IPS DF 19.7 (cell line): ENCODE measurements at places on chromosomes 3 and 15.

DNA sequence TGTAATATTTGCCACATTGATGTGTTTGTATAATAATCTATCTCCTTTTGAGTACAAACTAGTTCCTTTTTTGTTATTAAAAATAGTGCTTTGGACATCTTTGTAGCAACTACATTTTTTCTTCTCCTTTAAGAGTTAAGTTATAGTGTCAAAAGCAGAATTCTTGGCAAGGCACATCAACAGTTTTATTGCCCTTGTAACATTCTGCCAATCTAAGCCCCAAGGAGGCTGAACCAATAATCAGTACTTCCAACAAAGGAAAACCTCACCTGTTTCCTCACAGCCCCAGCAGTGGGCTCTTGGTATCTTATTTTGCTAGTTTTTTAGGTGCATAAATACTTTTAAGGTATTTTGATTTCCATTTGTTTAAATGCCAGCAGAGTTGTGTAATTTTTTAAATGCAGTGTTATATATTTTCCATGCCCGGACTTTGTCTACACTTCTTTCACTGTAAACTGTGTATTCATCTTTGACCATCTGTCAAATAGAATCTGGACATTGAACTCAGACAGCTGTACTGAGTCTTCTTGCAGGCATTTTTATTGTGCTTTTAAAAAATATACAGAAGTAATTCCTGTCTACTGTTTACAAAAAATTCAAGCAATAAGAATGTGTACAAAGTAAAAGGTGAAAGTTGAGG, 101.0 kb downstream of the MYLK start:
- DNase-seq = no peak

GRCh38 chr3:105997800-105998526, 129.2 kb upstream of the CBLB start:
- DNase-seq = no peak

GRCh38 chr15:92499731-92500530, 106.2 kb downstream of the ST8SIA2 start:
- DNase-seq = no peak

GRCh38 chr3:7190095-7190494, 329.2 kb downstream of the GRM7 start:
- no peak for DNase-seq

DNA sequence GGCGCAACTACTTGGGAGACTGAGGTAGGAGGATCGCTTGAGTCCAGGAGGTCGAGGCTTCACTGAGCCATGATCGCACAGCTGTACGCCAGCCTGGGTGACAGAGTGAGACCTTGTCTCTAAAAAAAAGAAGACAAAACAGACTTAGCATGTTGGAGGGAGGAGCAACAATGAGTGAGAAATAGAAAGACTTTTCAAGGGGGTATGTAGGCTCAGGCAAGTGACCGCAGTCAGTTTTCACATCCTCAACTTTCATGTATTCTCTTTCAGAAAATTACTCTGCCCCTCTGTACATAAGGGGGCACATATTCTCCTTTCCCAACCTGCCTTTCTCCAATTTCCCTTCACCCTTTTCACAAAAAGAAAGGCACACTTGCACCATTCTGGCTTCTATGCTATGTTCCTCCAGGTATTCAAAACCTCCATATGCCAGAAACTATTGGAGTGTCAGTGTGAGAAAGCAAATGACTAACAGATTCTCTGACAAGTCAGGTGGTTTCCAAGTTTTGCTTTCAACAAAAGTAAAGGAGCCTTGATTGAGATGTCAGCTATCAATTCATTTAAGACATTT, 7.6 kb downstream of the NSUN3 start:
- no peak for DNase-seq

- DNase-seq = no peak
These were observed 60.6 kb downstream of the ALCAM start for GRCh38 chr3:105427332-105427731.

- DNase-seq = no peak
These were observed 621.5 kb upstream of the ZNF385D start for GRCh38 chr3:22372292-22373062.

DNA sequence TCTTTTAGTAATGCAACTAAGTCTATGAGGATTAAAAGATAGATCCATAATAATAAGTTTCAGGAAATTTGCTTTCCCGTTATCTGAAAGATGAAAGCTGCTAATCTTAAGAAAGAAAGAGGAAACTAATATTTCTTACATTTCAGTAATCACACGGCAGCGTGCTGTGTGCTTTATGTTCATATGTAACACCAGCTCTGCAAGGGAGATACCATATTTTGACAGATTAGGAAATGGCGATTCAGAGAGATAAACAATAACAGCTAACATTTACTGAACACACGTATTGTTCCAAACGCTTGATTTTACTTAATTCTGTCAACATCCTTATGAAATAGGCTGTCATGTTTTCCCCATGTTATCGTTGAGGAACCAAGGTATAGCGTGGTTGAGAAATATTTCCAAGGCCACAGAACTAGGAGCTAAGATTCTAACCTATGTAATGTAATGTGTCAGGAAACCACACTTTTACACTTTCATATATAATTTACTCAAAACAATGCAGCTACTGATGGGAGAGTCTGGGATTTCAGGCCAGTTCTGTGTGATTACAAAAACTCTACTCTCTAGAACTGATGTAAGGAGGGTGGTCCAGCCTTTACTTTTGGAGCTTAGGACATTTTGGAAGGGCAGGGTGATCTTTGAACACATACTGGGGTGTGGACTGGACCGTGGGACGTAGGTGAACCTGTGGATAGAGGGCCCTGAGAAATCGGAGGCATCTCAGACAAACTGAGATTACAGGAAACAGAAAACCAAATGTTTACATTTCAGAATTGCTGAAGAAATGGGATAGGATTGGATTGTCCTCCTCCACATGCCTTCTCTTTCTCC, 100.6 kb downstream of the IL1RAP start:
- no peak for DNase-seq

DNA sequence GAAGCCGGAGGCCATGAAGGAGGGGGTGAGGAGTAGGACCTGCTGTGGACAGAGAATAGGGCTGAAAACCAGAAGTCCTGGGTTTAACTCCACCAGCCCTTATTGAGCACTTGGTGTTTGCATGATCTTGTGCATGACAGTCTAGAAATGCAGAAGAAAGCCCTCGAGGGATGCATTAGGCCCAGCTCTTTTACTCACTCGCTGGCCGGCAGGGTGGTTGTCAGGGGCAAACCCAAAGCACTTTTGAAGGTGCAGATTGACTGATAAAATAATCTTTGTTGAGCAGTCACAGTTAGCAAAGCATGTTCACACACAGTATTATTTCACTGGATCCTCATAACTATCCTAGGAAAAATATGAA, 55.3 kb downstream of the CORO2B start:
- DNase-seq = no peak

DNA sequence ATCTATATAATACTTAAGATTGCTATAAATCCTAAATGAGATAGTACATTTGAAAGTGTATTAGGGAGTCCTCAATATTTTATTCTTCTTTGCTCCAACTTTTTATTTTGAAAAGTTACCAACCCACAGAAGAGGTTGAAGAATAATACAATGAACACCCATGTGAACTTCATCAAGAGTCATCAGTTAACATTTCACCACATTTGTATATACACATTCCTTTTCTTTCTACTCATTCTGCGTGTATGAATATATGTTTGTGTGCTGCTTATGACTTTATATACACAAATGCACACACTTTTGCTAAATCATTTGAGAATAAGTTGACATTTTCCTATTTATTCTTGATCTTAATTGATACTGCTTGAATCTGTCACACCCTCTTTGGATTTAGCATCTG, 193.3 kb upstream of the CGNL1 start:
- DNase-seq = no peak

DNA sequence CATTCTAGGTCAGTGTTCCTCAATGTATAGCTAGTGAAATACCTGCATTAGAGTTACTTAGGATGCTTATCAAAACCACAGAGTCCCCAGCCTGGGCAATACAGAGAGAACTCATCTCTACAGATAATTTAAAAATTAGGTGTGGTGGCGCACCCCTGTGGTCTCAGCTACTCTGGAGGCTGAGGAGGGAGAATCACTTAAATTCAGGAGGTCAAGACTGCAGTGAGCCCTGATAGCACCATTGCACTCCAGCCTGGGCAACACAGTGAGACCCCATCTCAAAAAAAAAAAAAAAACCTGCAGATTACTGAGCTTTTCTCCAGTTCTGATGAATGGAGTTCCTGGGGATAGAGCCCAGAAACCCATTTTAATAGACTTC, 10.1 kb upstream of the MINDY2 start:
- no peak for DNase-seq

GRCh38 chr3:193710286-193711165, 117.5 kb downstream of the OPA1 start:
- no peak for DNase-seq

DNA sequence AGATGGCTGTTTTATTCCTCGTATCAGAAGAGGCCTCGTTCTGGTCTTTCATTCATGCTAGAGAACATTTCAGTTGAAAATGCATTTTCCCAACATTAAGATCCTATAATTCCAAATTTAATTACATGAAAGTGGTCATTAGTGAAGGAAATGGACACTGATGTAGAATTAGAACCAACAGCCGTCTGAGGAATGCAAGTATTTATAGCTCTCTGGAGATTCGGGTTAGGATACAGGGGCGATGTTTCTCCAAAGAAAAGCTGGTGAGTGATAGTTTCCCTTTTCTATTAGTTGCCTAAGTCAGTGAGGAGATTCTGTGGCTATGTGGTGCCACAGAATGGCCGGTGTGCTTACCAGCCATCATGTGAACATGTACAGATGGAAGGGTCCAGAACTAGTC, 109.0 kb upstream of the IL12A start:
- no peak for DNase-seq

- no peak for DNase-seq
These were observed 3.1 kb downstream of the RBP2 start for GRCh38 chr3:139473155-139473771.

GRCh38 chr3:181333394-181333793, 343.9 kb upstream of the DNAJC19 start:
- DNase-seq = no peak

DNA sequence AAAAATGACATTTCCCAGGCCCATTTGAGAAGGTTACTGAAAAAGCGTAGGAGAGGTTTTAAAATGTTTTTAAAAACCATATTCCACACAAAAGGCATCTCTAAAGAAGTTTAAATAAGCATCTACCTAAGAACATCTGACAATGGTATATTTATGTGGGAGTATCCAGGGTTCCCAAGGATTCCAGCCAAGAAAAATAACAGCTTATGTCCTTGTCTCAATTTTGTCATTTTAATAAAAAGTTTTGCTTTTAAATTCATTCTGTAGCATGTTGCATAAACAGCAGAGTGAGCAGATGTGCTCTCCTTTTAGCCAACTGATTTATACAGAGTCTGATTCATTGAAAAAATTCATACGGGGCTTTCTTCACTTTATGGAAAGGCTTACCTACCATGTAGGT, 129.9 kb downstream of the LRRC3B start:
- no peak for DNase-seq

DNA sequence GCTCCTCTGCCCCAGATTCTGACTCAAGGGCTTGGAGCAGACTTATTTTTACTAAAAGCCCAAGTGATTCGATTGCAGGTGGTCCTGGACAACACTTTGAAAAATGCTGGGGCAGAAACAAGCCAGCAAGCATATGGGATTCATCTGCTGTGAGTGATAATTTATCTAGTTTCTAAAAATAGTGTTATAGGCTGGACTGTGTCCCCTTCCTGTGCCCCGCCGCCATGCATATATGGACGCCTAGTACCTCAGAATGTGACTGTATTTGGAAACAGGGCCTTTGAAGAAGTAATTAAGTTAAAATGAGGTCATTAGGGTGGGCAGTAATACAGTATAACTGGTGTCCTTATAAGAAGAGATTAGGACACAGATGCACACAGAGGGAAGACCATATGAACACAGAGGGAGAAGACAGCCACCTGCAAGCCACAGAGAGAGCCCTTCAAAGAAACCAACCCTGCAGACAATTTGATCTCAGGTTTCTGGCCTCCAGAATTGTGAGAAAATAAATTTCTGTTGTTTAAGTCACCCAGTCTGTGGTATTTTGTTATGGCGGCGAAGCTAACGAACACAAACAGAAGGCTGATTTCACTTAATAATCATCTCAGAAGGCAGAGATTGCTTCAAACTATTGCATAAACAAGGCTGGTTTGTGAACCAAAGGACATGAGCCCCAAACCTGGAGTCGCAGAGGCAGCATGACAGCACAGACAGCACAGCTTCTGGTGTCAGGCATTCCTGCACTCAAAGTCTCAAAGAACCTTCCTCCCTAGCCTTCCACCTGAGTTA, 59.1 kb downstream of the CCNL1 start:
- no peak for DNase-seq

DNA sequence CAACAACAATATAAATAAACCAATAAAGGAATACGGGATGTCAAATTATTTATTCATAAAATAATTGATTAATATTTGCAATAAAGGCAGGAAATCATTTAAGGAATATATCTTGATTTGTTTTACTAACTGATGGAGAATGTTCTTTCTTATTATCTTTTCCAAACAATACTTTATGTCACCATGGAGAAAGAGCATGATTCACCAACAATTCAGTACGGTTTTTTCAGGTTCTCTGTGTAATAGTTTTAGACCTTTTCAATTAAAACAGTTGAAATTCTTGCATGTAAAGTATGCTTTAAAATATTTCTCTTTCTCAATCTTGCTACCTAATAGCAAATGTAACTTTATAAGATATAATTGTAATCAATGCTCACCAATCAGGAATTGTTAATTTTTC, 41.7 kb upstream of the MBNL1 start:
- DNase-seq = no peak

DNA sequence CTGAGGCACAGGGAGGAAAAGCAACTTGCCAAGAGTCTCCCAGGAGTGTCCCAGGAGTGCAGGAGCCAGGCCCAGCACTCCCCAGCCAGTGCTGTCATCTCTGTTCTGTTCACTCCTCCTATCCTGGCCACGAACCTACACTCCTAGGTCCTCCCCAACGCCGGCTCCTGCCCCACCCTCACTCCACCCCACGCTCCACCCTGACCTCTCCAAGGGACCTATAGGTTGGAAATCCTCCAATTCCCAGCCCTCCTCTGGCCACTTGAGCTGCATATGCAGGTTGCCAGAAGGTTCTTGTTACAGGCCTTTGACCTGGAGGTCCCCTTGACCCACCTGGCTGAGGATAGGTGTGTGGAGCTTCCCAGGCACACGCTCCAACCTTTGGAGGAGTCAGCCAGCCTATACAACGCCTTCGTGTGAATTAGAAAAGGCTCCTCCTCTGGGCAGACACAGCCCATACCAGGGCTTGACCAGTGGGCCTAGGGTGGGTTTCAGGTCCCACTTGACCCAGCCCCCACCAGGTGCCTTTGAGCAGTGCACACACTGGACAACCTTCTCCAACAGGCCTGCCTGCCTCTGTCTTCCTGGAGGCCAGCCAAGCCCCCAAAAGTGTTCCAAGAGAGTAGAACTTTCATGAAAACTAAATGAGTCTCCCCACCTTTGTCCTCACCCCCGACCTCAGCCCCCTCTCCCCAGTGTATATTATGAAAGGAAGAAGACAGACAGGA, 167.2 kb upstream of the TLE3 start:
- no peak for DNase-seq

- no peak for DNase-seq
These were observed 479 bp downstream of the LRRC2 start for GRCh38 chr3:46565607-46566039.

GRCh38 chr3:53830944-53831343, 15.3 kb downstream of the CHDH start:
- DNase-seq = no peak
